ENCODE measurements at places on chromosomes 5 and 9. TPM values are rescaled to one million over a fixed set of nuclear protein-coding genes. Genes with fewer than 3 reads are reported as not detected.

Gene GTF2H2
- polyA plus RNA-seq, result 14.0 TPM

Gene SCGB3A2
- polyA plus RNA-seq, result not detected

Gene PTRH1
- 14.3 TPM for polyA plus RNA-seq

Gene SCAMP1
- 36.6 TPM for polyA plus RNA-seq

Gene LHX6
- polyA plus RNA-seq, result 0.12 TPM

Gene SPARC
- 702 TPM for polyA plus RNA-seq

DNA sequence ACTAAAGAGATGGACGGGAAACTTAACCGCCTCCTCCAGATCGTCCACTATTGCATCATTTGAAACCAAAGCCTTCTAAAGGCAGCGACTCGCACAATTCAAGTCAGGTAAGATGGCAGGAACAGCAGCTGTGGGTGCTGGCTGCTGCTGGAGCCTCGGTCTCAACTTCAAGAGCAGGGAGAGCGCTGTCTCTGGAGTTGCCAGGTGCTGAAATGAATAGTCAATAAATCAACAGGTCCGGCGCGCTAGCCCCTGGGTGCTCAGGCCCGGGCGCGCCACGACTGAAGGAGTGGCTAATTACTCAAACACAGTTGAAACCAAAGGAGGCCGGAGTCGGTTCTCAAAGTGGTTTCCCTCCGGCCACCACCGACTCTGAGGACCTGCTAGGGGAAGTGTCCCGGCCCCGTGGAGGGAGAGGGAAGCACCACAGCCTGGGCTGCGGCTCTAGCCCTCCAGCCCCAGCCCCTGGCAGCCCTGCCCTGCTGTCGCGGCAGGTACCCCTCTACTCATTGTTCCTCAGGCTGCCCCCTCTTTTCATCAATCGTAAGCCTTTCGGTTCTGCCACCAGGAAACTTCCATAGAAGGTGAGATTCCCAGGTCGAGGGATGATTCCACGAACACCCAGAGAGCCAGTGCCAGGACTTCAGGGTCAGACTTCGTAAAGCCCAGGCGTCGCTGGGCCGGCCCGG lies 804 bp downstream of the TTC39B start:
- no peak for DNase-seq

DNA sequence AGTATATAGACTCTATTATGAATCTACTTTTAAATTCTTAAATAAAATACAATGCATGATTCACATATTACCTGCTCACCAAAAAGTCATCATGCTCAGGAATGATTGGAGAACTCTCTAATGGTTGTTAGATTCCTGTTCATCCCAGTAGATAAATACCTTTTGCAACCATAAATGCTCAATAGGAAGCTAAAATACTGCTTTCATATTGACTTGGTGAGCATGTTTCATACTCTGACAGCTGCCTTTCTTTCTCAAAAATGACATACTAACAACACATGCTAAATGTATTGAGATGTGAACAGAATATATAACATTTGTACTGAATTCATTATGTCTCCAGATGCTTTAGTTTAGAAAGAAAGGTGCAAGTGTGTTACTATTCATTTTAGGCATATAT lies 79.6 kb upstream of the SLCO6A1 start:
- DNase-seq, result no peak

DNA sequence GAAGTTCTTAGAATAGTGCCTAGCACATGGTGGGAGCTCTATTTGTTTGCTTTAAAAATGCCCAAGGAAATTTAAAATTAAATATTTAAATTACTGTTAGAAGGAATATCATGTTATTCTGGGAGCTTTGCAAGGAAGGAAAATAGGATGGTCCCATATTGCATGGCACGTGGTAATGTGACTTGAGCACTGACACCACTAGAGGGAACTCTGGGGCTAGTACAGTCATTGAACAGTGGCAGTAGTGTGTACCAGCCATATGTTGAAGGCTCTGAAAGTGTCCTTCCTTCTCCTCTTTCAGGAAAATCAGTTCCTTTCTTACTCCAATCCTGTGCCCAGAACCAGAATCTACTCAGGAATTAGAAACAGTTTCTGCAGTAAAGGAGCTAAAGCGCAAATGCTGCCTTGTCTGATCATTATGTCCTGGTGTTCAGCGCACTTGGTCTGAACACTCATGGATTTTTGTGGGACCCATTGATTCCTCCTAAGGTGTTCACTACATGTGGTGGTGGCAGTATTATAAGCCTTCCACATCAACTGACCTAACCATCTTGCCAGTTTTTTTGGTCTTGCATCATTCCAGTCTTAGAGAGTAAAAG lies 54.1 kb downstream of the GDA start:
- no peak for DNase-seq

- DNase-seq, result no peak
These were observed 160.8 kb upstream of the KLF4 start for GRCh38 chr9:107650321-107650720.

GRCh38 chr9:31908158-31908890 lies 476.1 kb upstream of the ACO1 start:
- no peak for DNase-seq

DNA sequence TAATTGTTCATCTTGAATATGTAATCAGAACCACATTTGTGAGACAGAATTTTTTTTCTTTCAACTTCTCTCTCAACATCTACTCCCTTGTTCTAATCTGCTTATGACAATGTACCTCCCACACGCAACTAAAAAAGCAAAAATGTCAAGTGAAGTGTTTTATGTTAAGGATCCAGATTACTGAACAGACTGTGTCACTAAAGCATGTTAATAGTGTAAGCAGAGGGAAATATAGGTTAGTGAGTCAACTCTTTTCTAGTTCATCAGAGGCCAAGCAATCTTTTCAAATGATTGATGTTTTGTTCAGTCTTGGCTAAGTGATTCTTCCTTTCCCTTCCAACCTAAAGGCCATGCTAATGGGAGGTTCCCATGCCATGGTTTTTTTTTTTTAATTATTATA lies 34.7 kb upstream of the IDNK start:
- DNase-seq, result no peak

DNA sequence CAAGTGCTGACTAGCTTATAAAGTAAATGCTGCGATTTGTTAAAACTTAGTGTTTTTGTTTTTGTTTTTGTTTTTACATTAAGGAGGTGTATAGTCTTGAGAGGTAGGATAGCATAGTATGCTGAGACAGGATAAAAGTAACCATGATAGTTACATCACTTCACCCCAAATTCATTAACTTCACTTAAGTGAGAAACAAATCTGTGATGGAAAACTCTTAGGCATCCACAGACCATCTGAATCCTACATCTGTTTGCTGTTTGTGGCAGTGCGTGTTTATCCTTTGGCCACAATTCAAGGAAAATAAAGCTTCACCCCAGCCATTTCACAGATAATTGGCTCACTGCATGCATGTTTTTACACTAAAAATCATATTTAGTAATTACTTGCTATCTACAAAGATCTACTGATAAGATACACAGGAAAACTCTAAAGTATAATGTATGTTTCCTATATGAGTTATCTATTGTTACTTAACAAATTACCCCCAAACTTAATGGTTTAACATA lies 82.0 kb downstream of the ZNF622 start:
- DNase-seq, result no peak

- peak; percentile 69 for DNase-seq
These were observed 39.5 kb upstream of the HSPB3 start for GRCh38 chr5:54415896-54416601.

GRCh38 chr5:151550146-151550545 lies 41.0 kb downstream of the FAT2 start:
- DNase-seq, result no peak

DNA sequence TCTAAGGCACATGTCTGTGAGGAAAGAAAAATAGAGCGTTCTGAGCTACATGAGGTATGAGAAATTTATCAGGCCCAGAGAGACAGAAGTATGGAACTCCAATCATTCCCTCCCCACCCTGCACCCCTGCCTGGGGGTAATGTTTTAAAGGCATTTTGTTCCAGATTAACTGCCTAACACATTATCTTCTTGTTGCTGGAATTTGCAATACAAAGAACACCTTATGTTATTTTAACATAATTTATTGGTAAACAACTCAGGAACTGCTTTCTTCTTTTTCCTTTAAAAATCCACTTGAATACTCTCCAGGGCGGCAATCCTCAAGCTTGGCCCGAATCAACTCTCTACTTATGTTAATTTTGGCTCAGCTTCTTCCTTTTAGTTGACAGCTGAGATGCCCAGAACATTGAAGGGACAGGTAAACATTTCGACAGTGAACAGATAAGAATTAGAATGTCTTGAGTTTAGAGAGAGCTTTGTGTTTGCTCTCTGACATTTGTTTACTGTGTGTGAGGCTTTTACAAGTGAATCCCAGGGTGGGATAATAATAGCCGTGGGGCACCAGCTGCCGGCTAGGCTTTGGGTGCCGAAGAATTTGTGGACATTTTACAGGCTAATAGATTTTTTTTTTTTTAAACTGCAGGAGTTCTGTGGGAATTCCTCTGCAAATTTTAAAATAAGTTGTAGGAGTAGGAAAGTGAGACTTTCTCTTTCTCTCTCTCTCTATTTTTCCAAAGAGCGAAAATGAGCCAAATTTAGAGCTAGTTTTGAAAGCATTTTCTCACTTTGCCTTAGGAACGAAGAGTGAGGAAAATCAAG lies 96.4 kb upstream of the TAF11L2 start:
- DNase-seq, result no peak
